ENCODE measurements at places on chromosomes 5 and 9.

DNA sequence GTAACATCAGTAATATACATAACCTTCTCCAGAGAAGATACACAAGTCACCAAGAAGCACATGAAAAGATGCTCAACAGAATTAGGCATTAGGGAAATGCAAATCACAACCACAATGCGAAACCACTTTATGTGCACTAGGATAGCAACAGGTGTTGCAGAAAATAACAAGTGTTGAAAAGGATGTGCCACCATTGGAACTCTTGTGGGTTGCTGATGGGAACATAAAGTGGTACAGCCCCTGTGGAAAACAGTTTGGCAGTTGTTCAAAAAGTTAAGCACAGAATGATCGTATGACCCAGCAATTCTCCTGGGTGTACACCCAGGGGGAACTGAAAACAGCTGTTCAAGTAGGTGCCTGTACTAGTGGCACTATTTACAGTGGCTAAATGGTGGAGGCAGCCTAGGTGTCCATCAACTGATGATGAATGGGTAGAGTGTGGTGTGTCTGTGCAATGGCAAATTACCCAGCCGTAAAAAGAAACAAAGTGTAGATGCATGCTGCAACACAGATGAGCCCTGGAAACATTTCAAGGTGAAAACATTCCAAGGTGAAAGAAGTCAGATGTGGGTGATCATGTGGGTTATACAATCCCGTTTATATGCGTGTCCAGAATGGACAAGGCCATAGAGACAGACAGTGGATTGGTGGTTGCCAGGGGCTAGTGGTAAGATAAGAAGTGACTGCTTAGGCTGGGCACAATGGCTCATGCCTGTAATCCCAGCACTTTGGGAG lies 27.2 kb downstream of the CCDC69 start:
- DNase-seq, result no peak

DNA sequence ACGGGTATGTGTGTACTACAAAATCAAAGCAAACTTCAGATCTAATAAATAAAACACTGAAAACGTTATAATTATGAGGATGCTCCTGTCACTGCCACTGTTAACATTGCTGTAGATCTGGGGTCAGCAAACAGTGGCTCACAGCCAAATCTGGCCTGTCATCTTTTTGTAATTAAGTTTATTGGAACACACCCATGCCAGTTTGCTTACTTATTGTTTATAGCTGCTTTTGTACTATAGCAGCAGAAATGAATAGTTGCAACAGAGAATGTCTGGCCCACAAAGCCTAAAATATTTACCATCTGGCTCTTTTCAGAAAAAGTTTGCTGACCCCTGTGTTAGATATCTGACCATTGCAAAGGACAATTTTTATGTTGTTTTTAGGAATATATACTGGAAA lies 32.1 kb downstream of the PRRC1 start:
- no peak for DNase-seq

DNA sequence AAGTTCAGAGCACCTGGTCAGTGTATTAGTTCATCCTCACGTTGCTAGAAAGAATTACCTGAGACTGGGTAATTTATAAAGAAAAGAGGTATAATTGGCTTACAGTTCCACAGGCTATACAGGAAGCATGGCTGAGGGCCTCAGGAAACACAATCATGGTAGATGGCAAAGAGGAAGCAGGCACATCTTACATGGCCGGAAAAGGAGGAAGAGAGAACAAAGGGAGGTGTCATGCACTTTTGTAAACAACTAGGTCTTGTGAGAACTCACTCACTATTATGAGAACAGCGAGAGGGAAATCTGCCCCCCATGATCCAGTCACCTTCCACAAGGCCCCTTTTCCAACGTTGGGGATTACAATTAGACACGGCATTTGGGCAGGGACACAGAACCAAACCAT lies 28.8 kb upstream of the CAVIN4 start:
- no peak for DNase-seq

GRCh38 chr9:27073841-27074728 lies 34.9 kb upstream of the TEK start:
- DNase-seq, result no peak

GRCh38 chr9:97900738-97901565 lies 21.3 kb downstream of the TRMO start:
- DNase-seq, result no peak

- DNase-seq, result no peak
These were observed 32.9 kb upstream of the IFNK start for GRCh38 chr9:27491154-27491553.

DNA sequence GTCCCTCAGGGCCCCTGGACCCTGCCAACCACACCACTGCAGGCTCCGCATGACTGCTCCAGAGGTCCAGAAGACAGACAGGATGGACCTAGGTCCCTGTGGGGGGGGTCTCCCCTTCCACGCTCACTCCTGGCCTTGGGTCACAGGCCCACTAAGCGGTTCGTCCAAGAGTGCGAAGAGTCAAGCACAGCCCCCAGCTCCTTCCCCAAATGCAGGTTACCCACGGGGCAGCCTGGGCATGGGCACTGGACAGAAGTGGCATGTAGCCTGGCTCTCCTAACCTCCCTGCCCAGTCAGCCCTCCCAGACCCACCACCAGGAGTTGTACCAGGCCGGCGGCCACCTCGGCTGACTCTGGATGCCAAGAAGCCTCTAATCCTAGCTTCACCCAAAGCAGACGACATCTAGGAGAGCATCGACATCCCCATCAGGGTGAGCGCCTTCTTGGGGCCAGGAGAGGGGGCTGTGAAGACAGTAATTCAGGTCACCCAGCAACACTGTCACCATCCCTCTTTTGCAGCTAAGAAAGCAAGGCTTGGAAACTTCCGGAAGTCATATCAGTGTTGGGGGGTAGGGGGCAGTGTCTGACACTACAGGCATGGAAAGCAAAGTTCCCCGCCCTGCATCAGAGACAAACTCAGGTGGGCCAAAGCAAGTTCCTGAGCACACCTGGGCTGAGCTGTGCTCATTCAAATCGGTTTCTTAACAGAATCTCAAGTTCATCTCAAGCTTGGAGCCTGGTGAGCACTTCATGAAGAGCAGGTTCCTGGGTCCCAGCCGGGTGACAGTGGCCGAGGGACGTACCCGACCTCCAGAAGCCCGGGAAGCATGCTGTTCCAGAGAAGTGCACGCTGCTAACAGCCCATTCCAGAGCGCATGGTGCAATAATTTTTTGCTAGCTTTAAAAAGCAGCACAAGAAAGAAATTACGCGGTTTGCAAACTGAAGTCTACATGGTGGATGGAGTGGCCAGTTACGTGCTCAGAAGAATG lies 68.7 kb downstream of the SEMA4D start:
- DNase-seq, result no peak

GRCh38 chr5:142746532-142747433 lies 23.4 kb upstream of the ARHGAP26 start:
- no peak for DNase-seq

Data from activated T-cell treated with anti-CD3 and anti-CD28 coated beads for 48 hours (primary cell).